Omental fat pad (tissue), 4 donors: ENCODE measurements at places on chromosomes 7 and 10. TPM values are rescaled to one million over a fixed set of nuclear protein-coding genes. Genes with fewer than 3 reads are reported as not detected.

Gene DDC
- total RNA-seq, result not detected

Gene GSTO2
- total RNA-seq, result 0.25 TPM

Gene RPEL1
- not detected for total RNA-seq

Gene CAMK2B
- total RNA-seq, result not detected

Gene PVRIG
- 1.1 TPM for total RNA-seq

Gene SUGCT
- total RNA-seq, result 2.5 TPM

Gene EEPD1
- total RNA-seq, result 20.5 TPM

Gene PDSS1
- 4.6 TPM for total RNA-seq

Gene TUBAL3
- not detected for total RNA-seq

Gene OGDH
- total RNA-seq, result 75.4 TPM

Gene RBP3
- total RNA-seq, result not detected
